ENCODE measurements at places on chromosomes 4 and X.

- DNase-seq = peak; percentile 64
Measured at GRCh38 chr4:25654971-25655963, at the start of gene SLC34A2. TSS of gene SLC34A2 (plus strand) at chr4:25655851. CDS start at chr4:25662501, 6,650 bp downstream.

DNA sequence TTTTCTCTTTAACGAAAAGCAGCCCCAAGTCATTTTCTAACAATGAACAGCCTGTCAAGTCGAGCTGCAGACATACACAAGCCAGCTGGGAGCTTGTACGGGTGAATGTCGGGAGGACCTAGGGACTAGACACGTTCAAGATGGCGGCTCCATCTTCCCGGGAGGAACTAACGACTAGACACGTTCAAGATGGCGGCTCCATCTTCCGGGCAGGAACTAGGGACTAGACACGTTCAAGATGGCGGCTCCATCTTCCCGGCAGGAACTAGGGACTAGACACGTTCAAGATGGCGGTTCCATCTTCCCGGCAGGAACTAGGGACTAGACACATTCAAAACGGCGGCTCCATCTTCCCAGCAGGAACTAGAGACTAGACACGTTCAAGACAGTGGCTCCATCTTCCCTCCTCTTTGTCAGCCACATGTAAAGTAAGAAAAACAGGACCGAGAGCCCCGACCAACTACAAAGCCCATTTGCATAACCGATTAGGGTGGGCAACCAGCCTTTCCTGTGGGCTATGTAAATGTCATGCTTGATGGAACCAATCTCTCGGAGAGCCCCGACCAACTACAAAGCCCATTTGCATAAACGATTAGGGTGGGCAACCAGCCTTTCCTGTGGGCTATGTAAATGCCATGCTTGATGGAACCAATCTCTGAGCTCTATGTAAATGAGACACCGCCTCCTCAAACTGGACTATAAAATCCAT lies 175.5 kb downstream of the DHRSX start:
- no peak for DNase-seq

DNA sequence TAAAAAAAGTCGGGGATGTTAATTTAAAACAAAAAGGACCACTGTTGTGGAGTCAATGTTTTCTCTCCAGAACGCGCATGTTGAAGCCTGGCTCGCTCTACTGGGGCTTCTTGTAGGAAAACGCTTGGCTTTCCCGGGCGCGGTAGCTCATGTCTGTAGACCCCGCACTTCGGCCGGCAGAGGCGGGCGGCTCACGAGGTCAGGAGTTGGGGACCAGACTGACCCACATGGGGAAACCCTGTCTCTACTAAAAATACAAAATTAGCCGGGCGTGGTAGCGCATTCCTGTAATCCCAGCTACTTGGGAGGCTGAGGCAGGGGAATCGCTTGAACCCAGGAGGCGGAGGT lies 15.6 kb downstream of the NELFA start:
- DNase-seq = no peak

DNA sequence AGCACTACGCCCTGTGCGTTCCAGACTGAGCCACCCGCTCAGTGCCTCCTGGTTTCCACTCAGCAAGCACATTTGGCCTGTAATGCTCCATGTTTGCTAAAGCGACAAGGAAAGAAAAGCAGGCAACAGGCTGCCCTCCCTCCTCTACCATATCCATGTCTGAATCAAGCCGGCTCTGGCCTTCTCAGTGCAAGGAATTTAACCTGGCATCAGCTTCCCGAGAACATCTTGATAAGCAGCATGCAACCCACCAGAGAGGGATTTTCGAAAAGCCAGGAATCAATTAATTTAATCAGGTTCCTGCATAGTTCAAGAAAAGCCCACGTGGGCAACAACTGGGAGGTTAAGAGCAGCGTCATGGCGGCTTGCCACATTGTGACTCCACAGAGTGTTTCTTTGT lies 228.2 kb downstream of the HS6ST2 start:
- no peak for DNase-seq

DNA sequence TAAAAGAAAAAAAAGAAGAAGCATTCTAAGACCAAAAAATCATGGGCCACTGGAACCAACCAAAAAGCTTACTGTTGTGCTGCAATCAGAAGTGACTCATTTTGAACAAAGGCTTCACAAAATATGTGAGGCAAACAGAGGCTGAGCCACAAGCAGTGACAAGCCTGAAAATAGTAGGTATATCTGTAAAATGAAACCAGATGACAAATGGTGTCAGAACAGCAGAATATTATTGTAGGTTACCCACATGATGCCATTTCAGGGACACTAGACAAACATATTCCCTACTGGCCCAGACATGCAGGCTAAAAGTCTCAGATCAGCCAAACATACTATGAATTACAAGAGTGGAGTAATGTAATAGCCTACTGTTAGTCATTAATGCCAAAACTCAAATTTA lies 1301.8 kb upstream of the DIAPH2 start:
- peak; percentile 86 for DNase-seq

- peak; percentile 18 for DNase-seq
Measured at GRCh38 chrX:141142946-141143345, 34.0 kb downstream of the LDOC1 start.

DNA sequence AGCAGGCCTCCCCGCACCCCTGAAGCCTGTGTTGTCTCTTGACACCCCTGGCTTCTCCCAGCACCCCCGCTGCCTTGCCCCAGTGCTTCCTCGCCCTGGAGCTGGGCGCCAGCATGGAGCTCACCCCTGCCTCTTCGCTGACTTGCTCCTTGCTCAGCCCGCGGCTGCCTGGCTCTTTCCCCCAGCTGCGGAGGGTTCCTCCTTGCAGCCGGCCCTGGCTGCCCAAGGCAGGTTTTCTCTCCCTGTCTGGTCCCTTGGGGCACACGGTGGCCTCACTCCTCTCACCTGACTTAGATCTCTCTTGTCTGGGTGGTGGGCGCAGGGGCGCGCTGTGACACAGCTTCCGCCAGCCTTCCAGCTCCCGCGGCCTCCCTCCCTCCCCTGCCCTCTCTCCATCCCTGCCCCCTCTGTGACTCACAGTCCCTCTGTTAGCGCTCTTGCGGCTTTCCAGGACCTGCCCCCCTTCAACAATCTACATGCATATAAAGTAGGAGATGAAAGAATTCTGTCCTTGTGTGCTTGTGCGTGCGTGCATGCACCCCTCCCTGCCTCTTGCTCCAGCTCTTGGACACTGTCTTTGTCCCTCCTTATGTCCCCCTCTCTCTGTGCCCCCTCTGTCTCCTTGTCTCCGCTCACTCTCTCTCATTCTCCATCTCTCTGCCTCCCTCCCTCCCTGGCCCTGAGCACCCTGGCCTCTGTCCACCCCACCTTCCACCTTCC lies 2.2 kb downstream of the PLXNB3 start:
- DNase-seq = peak; percentile 63

- DNase-seq = no peak
Measured at GRCh38 chr4:22667332-22667940, 25.3 kb upstream of the GBA3 start.

- DNase-seq = peak; percentile 52
Measured at GRCh38 chr4:174210952-174211490, 72.4 kb downstream of the FBXO8 start.

- no peak for DNase-seq
Measured at GRCh38 chr4:46715468-46715867, 193.6 kb downstream of the COX7B2 start.

DNA sequence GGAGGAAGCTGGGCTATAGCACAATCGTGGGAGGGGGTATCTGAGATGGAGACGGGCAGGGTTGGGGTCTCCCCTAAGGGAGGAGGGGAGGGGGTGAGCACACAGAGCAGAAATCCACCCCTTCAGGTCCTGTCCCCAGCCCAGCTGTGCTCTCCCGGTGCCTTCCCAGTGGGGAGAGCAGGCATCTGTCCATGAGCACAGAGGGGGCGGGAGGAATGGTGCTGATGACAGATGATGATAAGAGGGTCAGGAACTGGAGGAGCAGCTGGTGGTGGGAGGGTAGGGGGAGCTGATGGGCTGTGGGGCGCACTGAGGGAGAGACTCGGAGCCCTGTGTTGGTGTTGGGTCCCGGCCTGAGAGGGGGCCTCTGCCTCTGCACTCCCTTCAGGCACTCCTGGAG lies 8.6 kb downstream of the ATP2B3 start:
- DNase-seq = no peak

- DNase-seq = no peak
Measured at GRCh38 chrX:24260842-24261550, 52.9 kb downstream of the SUPT20HL2 start.

GRCh38 chr4:164948975-164949374 lies 28.5 kb downstream of the TRIM61 start:
- no peak for DNase-seq

GRCh38 chrX:107827852-107828251 lies 2.2 kb downstream of the MID2 start:
- DNase-seq = peak; percentile 19

- DNase-seq = no peak
Measured at GRCh38 chr4:122688529-122689140, 43.9 kb upstream of the BBS12 start.

- DNase-seq = peak; percentile 9
Measured at GRCh38 chrX:12439416-12439815, 301.1 kb downstream of the FRMPD4 start.

GRCh38 chrX:65688403-65688871 lies 21.0 kb downstream of the MSN start:
- peak; percentile 66 for DNase-seq

- peak; percentile 24 for DNase-seq
Measured at GRCh38 chrX:70508296-70508911, 63.8 kb downstream of the DLG3 start.

GRCh38 chr4:111631215-111631999 lies 513.8 kb upstream of the FAM241A start:
- peak; percentile 35 for DNase-seq

DNA sequence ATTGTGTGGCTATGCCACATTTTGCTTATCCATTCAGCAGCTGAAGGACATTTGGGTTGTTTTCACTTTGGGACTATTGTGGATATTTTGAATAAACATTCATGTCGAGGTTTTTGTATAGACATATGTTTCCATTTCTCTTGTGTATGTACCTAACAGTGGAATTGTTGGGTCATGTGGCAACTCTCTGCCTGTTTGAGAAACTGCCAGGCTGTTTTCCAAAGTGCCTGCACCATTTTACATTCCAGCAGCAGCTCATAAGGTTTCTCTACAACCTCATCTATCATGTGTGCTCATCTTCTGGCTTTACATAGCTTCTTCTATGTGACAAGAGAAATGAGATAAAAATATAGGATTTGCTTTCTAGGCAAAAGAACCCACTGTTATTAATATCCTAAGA lies 29.5 kb upstream of the TSPAN5 start:
- no peak for DNase-seq

DNA sequence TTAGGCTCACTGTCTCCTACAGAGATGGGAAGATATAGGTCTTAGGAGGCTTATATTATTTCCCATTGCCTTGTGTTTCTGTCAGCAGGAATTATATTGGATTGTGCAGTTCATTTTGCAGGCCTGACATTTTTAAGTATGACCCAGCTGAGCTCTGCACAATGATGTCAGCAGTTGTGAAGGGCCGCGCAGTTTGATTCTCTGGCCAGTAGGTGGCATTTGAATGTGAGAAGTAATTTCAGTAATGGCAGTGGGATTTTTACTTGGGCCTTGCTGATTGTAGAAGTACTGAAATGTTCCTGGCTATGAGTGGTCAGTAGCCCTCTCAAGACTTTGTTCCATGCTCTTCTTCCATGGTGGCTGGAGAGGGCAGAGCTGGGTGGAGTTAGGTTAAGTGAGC lies 247.2 kb upstream of the MTMR8 start:
- DNase-seq = peak; percentile 0

- no peak for DNase-seq
Measured at GRCh38 chr4:70704931-70705182, 16.5 kb downstream of the UTP3 start.

- DNase-seq = peak; percentile 89
Measured at GRCh38 chrX:128020701-128021100, 31.5 kb downstream of the ACTRT1 start.

GRCh38 chrX:1169189-1169588 lies 43.3 kb downstream of the CRLF2 start:
- no peak for DNase-seq

DNA sequence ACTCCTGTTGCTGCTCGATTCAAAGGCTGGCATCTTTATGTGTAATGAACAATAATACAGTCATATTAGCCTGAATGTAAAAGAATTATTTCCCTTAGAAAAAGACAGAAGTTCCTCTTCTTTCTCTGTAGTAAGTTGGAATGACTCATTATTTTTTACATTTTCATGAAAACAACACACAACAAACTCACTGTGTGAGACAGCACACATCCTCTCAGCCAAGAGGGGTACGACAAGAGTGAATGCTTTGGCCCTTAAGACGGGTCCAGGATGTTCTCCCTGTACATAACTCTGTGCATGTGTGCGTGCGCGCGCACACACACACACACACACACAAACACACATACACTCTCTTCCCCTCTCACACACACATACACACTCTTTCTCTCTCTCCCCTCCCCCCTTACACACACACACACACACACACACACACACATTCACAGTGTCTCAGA lies 72.8 kb downstream of the MANBA start:
- DNase-seq = no peak

DNA sequence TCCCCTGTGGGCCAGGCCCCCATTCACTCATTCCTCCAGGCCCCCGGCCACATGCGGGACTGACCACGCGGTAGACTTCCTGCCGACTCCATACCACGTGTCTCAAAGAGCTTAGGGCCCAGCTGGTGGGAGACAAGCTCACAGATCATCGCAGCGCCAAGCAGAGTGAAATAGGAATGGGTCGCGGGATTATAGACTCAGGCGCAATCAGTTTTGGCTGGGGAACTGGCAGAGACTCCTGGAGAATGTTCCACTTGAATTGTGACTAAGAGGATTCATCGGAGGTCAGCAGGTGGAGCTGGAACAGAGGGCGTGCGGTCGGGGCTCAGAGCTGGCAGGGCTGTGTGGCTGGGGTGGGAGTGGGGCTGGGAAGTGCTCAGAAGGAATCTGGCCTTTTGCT lies 15.6 kb downstream of the ATP2B3 start:
- no peak for DNase-seq

GRCh38 chr4:78332976-78333375 lies 218.6 kb upstream of the ANXA3 start:
- DNase-seq = no peak

DNA sequence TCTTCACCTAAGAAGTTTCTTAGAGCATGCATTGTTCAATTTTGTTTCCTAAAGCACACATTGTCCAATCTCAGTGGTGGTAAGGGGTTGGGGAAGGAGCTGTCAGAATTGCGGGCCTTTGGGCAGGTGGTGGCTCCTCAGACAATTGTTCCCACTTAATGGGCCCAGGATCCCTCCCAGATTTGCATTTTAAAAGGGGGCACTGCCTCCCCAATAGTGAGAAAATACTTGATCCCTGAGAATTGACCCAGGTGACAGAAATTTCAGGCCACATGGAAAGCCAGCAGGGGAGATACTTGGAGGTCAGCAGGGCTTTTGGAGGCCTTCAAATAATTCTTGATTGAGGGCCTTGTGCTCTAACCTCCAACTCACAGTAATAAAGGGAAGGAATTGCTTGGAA lies 217.1 kb downstream of the ZNF674 start:
- no peak for DNase-seq

- no peak for DNase-seq
Measured at GRCh38 chrX:40434947-40435346, 145.8 kb upstream of the ATP6AP2 start.

DNA sequence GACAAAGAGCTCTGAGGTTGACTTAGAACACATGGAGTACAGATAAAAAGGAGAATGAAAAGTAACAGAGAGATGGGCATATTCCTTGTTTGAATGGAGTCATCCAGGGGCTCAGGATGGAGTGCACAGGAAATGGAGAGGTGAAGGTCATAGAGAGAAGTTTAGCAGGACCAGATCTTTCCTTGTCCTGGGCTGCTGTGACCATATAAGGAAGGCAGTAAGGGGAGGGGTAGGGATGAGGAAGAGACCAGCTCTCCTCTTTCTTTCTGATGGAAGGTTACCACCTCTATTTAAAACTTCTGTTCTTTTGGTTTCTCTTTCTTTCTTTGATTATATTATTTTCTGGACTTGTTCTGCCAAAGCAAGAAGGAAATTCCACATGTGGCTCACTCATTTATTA lies 27.0 kb downstream of the AR start:
- DNase-seq = no peak

Measured in epithelial cell of esophagus (primary cell).